ENCODE measurements at places on chromosomes 6 and 20. TPM values are rescaled to one million over a fixed set of nuclear protein-coding genes. Genes with fewer than 3 reads are reported as not detected.

Gene CDH4
- 11.0 TPM for total RNA-seq

Gene ABHD16B
- total RNA-seq: not detected

- no peak for DNase-seq
Measured at GRCh38 chr6:108608453-108609275, 47.9 kb downstream of the FOXO3 start.

DNA sequence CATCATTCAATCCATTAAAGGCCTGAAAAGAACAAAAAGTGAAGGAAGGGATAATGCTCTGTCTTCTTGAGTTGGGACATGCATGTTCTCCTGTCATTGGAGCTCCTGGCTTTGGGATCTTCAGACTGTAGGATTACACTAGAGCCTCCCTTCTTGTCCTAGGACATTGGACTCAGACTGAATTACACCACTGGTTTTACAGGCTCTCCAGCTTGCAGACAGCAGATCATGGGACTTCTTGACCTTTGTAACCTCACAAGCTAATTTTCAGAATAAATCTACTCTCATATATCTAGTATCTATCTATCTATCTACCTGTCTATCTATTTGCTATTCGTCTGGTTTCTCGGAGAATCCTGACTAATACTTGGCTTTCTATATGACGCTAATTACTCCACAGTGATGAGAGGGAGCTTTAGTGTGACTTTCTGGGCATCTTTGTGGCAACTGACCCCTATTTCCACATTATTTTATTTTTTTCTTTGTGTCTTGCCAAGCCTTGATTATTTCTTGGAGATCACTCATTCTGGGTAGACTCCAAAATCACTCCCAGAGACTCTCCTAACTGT, 151.9 kb upstream of the ZNF184 start:
- no peak for DNase-seq

DNA sequence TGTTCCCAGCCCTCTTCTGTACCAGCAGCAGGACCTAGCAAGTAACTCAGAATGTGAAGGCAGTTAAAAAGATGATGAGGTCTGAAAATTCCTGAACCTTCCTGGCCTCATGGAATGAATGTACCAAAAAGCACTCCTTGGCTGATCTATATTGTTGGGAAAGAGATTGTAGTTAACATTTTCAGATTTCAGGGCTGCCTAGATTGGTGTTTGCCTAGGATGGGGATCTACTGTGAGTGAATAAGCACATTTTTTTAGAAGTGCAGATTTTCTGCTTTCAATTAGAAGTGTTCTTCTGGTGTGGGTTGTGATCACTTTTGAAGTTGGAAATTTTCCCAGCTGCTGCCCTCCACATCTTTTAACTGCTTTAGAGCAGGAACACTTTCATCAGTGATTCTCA, 6.2 kb downstream of the MYLIP start:
- no peak for DNase-seq

Gene TULP4
- 133 TPM for total RNA-seq

DNA sequence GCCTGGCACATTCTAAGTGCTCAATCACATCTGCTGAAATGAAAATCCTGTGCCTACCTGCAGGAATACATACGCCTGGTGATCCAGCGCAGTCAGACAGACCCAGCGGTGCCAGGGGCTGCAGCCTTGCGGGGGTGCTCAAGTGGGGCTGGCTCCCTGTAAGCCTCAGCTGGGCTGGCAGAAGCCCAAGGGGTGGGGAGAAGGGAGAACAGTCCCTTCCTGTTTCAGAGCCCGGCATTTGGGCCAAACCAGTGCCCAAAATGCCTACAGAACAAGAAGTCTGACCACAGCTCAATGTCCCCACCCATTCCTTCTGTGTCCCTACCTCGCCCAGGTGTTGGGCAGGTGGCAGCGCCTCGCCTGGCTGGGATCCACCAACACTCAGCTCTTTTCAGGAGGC, 22.6 kb downstream of the KCNK15 start:
- no peak for DNase-seq

Gene SRMS
- not detected for total RNA-seq

Gene PLCB4
- 32.5 TPM for total RNA-seq

Data from spinal cord (tissue), 10 donors.